CD4-positive, alpha-beta memory T cell (primary cell): ENCODE measurements at places on chromosomes 2 and 18. TPM values are rescaled to one million over a fixed set of nuclear protein-coding genes. Genes with fewer than 3 reads are reported as not detected.

GRCh38 chr2:170739507-170740046, 24.4 kb downstream of the SP5 start:
- DNase-seq, result no peak

- no peak for DNase-seq
Observed at GRCh38 chr18:26208977-26209376, 17.3 kb upstream of the TAF4B start.

- no peak for DNase-seq
Observed at GRCh38 chr18:13543811-13544732, 182.3 kb downstream of the FAM210A start.

DNA sequence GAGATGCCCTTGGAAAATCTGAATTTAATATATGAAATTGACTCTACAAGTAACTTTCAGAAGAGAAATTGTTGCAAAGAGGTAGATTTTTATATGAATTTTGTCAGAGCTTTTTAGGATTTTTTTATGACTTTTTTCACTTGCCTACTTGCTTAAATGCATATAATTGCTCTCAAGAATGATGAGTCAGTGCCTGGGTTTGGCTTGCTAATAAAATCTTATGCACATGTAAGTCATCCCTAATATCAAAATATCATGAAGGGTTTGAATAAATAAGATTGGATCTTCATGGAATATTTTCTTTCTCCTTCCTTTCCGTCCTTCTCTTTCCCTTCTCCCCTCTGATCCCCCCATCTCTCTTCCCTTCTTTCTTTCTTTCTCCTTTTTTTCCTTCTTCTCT, 354.1 kb downstream of the TXNL1 start:
- no peak for DNase-seq

- no peak for DNase-seq
Observed at GRCh38 chr2:168567836-168568235, 111.8 kb downstream of the CERS6 start.

DNA sequence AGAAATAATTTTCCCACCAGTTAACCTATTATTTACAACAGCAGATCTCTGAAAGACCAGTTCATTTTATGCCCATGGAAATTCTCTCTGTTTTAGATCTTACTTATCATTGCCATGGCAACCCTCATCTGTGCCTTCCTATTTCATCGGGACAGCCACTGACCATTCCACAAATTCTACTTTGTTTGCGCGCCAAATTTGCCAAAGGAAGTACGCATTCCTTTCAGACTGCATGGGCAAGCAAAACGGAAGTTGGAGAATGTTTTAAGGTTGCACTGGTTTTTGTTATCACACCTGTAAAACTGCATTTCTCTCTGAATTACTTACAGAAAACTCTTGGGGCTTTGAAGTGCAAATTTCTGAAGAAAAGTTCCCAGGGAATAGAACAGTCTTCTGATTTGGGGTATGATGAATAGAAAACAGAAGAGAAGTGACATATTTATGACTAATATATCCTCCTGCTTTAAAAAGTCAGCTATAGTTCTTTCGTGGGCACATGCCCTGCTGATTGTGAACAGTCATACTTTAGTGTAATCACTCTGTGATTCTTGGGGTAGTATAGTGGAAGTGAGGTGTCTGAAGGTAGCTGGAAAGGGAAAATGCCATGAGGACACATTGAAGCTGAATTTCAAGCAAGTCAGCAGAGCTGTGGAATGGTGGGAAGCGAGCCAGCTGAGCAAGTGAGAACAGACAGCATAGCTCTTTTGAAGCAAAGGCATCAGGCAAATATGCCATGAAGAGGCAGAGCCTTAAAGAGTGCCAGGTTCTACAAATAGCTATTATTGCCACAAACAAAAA, 20.9 kb downstream of the NETO1 start:
- no peak for DNase-seq

GRCh38 chr2:181140414-181140813, 160.0 kb downstream of the UBE2E3 start:
- no peak for DNase-seq

DNA sequence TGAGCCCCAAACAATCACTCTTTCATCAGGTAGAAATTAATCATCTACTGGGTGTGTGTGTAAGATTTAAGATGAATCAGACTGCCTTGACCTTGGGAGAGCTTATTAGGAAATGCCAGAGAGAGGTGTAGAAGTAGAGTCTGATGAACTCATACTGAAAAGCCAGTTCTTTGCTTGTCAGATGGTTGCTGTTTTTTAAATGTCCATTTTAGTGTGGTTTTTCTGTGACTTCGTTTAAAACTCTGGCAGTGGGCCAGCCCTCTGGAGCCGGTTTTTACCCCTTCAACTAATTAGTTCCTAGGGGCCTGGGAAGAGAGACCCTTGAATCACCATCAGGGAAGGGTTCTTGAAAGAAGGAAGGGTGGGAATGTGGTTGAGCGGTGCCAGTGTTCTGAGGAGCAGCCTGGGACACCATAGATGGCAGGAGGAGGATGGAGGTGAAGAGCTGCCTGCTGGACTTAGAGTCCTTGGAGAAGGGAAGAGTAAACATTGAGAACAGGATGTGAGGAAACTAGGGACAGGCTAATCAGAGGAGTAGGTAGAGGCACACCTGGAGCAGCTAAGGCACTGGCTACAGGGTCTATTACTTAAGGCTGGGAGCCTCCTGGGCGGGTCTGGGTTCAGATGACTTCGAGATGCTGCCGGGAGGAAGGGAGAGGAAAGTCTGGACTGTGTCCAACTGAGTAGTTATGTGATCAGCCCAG, 66.1 kb downstream of the LRRFIP1 start:
- DNase-seq, result peak; percentile 59

GRCh38 chr18:34223893-34224422, 755 bp downstream of the NOL4 start:
- DNase-seq, result no peak

DNA sequence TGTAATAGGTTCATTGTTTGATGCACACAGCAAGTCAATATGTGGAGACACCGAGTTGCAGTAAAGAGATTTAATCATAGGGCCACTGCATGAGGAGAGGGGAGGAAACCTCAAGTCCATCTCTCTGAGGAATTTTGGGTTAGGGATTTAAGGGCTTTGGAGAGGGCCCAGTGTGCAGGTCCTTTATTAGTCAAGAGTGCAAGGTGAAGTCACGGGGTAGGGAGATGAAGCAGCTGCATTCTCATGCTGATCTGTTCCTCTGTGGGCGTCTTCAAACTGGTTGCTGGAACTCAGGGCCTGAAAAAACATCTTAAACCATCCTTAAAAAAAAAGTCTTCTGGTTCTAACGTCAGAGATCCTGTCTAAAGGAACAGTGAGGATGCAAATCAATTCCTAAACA, 131.6 kb downstream of the NXPH2 start:
- DNase-seq, result no peak

DNA sequence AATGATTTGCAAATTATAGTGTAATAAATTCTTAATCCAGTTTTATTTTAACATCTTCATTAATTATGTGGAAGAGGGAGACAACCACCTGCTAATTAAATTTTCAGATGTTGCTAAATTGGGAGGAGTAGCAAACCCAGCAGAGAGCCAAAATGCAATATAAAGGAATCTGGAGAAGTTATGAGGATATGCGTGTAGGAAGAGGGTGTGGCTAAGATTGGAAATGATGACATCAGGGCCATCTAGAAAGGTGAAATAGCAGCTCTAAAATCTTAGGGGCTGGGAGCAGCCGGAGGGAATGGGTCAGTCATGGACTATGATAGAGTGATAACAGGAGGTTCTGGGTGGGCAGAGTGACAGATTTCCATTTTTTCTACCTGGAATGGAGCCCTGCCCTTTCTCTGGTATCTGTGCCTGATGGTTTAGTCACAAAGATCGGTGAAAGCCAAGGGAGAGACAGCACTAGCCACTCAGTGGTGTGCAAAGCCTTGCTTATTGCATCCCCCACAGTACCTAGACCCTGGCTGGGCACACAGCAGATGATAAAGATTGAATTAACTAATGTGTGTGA, 379.2 kb upstream of the CELF4 start:
- DNase-seq, result no peak

DNA sequence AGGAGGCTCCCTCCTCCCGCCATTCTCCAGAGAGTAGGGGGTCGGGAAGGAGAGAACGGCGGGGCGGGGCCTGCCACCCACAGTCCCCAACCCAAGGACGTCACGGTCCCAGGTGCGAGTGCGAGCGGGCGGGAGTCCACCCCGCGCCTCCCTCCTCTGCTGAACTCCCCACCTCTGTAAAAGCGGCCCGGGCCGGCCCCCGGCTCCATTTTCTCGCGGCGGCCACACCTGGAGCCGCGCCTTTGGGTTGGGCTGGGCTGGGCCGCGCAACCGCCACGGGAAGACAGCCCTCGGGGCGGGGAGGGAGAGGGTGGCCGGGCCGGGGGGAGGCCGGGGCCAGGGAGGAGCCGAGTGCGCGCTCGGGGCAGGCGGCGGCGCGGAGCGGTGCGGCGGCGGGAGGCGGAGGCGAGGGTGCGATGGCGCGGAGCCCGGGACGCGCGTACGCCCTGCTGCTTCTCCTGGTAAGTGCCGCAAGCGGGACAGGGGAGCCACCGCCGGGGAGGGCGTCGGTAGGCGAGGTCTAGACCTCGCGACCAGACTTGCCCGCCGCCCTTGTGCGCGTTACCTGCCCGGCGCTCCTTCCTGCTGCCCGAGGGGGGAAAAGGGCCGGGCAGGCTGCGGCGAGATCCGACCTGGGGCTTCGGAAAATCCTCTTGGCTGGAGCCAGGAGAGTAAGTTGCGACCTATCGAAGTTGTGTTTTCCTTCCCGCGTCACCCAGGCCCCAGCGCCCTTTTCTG, at the start of gene DSG2:
Gene DSG2, plus strand, starts transcription at position 342 of the 738 bp plus-strand sequence. Its CDS starts 75 bp downstream, at position 417.
- no peak for DNase-seq

- DNase-seq, result no peak
Observed at GRCh38 chr2:70937866-70938585, 2.3 kb downstream of the ATP6V1B1 start.

DNA sequence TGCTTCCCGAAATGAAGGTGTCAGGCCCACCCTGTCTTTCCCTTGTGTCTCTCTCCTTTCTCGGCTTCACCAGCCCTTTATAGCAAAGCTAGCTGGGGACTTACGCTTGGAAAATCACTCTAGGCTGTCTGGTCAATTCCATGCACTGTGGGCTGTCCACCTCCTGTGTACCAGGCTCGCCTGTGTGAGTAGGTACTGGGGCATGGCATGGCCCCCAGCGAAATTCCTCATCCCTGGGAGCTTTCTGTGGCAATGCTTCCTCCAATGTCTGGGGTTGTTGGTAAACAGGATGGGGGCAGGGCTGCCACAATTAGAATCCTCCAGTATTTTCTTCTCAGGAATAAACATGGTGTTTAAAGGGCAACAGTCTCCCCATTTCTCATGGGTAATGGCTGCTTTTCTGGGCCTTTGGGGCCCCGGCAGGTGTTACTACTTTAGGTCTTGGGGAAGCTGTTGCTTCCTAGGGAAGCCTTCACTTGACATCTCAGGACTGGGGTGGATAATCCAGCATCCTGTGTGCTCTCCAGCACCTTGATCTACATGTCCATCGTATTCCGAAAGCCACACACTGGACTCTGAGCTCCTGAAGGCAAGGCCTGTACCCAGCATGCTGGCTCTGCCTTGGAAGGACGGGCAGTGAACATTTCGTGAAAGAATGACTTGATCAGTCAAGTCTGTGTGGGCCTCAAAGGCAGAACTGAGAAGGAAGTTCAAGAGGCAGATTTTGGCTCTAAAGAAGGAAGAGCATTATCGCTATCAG, 21.1 kb downstream of the RHOB start:
- no peak for DNase-seq

- no peak for DNase-seq
Observed at GRCh38 chr2:88192613-88193012, 22.5 kb downstream of the THNSL2 start.

DNA sequence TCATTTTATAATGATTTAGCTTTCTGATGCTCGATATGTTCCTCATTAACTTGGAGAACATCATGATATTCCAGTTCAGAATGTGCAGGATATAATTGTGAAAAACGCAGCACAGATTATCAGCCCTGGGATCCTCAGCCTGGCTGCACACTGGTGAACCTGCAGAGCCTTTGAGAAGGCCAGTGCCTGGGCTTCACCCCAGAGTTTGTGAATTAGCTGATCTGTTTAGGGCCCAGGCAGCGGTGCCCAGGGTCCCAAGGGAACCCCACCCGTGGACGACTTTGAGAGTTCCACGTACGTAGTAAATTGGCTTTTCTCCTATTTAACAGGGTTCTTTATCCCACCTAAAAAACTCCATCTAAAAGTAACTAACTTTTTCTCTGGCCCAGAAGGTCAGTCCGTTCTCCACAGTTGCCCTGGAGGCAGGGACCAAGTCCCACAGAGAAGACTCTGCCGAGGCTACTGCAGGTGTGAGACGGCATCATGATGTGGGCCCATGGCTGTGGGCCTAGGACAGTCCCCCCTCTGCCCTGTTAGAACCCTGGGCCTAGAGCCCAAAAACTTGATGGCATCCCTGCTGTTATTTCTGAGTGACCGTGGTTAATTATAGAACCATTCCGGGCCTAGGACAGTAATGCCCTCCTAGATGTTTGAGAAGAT, 39.6 kb upstream of the RPL31 start:
- DNase-seq, result no peak

DNA sequence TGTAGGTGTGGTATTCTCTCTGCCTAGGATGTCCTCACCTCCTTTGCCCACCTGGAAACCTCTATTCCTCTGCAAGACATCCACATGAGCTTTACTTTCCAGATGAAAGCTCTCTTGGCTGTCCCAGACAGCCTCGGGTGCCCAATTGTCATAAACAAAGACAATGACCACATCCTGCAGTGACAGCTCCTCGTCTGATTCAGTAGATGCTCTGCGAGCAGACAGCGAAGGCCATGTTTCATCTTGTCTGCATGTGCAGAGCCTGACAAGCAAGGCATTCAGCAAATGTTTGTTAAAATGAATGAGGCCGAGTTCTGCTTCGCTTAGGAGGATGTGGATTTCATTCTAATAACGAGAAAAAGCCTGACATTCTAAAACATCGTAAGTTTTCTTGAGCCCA, 150.9 kb downstream of the MTCL1 start:
- DNase-seq, result no peak

DNA sequence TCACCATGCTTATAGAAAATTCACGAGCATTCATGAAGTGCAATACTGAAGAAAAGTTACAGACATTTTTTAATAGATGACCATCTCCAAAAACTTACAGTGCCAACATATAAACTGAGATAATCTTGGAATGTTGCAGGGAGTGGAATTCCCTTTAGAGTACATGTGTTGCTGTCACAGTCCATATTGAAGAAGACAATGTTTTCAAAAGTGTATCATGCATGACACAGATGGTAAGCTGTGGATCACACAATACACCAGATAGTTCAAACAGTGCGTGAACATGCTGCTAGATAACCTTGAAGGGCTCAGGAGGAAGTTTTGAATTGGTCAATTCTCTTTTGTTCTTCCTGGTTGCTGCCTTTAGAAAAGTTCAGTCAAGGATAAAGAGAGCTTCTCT, 1644.3 kb upstream of the NXPH2 start:
- no peak for DNase-seq

GRCh38 chr2:151247432-151247831, 14.2 kb downstream of the RBM43 start:
- no peak for DNase-seq

Gene HES6
- total RNA-seq, result 2.1 TPM

Gene CFC1
- total RNA-seq, result not detected

Gene GNLY
- total RNA-seq, result 20.0 TPM

Gene DYNAP
- total RNA-seq, result not detected

Gene C2orf66
- total RNA-seq, result not detected

Gene CYP26B1
- total RNA-seq, result not detected

Gene CCDC141
- total RNA-seq, result 8.2 TPM

Gene DES
- total RNA-seq, result not detected

Gene LONRF2
- 0.06 TPM for total RNA-seq

Gene SLC30A3
- total RNA-seq, result not detected

Gene DUSP28
- total RNA-seq, result 19.4 TPM
